ENCODE measurements at places on chromosomes 1 and 21. TPM values are rescaled to one million over a fixed set of nuclear protein-coding genes. Genes with fewer than 3 reads are reported as not detected.

Gene KCNJ9
- polyA plus RNA-seq, result 0.08 TPM

Gene SUSD4
- 26.2 TPM for polyA plus RNA-seq

Gene TMEM53
- 9.9 TPM for polyA plus RNA-seq

Gene AADACL3
- not detected for polyA plus RNA-seq

Gene GCSAML
- polyA plus RNA-seq, result 0.17 TPM

Gene LINGO4
- not detected for polyA plus RNA-seq

Gene DIO1
- 0.73 TPM for polyA plus RNA-seq

Gene PPIAL4G
- 0.15 TPM for polyA plus RNA-seq
